Glomerular endothelial cell (primary cell): ENCODE measurements at places on chromosomes 6 and 20.

DNA sequence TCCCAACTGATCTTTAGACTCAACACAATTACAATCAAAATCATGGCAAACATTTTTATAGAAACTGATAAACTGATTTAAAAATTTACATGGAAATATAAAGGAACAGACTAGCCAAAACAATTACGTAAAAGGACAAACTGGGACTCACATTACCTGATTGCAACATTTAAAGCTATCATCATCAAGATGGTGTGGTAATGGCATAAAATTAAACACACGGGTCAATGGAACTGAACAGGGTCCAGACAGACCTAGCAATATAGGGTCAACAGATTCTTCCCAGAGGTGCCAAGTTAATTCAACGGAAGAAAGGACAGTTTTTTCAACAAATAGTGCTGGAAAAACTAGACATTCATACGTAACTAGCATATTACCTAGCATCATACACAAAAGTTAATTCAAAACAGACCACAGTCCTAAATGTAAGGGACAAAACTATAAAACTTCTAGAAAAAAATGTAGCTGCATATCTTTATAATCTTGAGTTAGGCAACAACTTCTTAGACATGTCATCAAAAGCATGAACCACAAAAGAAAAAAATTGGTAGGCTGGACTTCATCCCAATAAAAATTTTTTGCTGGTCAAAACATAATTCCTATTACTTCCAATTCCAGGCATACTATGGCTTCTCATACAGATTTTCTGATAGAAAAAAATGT lies 147.4 kb upstream of the BEND6 start:
- DNase-seq: no peak

DNA sequence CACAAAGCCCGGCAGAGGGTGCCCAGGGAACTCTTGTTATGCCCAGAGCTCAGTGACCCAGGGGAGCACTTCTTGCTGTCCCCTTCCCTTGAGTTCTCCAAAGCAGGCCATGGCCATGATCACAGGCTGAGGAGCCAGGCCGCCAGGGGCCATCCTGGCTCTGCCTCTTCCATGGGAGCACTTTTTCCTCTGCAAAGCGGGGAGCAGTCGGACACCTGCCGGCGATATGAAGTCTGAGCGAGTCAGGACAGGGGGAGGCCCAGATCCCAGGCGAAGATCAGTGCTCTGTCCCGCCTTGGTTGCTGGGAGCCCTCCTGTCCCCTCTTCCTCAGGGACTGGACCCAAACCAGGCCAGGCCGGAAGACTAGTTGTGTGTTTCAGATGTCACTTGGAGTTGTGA lies 67.9 kb downstream of the TCP11 start:
- DNase-seq: no peak

DNA sequence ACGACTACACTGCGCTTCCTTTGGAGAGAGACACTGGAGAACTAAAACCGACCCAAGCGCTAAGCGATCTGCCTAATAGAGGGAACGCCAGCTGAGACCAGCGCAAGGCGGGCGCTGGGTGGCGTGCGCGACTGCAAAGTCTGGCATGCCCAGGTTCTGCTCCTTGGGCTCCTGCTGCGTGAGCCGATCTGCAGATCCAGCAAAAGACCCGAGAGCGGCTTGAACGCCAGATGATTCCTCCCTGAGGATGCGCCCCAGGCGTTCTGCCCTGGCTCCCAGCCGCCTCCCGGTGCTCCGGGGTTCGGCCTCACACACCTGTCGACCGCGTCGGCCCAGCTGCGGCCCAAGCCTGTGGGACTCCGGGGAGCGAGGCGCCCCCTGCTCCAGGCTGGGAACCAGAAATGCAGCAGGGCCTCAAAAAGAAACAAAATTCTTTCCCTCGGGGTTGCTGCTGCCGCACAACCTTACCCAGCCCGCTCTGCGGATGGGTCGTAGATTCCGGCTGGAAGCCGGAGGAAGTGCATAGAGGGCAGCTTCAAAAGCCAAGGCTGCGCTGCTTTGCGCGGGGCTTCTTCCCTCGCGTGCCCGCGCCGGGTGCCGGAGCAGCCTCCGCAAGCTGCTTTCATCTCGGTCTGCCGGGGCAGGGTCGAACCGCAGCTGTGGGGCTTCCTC lies 17.9 kb upstream of the PRDM13 start:
- no peak for DNase-seq

DNA sequence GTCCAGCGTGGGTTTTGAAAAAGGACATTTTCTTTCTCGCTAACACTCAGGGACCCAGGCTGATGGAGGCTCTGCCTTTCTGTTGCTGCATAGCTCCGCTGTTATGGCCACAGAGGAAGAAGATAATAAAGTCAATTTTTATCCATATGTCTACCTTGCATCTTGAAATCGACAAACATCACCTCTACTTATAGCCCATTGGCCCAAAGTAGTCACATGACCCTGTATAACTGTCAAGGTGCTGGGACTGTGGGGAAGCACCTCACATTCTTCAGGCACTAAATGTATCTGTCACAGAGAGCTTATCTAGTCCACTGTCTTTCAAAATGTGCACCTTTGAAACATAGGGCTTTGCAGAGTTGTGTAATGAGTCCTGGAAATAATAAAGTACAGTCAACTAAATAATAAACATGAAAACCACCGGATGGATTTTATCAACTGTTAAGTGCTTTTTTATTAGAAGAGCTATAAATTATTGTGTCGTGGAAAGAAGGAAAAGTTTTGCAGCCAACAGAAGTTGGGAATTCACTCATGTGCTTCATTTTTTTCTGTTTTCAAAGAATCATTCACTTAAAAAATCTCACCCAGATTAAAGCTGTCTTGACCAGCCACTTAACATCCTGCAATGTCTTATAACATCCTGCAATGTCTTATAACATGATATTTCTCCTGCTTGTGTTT lies 47.7 kb upstream of the RCAN2 start:
- no peak for DNase-seq

DNA sequence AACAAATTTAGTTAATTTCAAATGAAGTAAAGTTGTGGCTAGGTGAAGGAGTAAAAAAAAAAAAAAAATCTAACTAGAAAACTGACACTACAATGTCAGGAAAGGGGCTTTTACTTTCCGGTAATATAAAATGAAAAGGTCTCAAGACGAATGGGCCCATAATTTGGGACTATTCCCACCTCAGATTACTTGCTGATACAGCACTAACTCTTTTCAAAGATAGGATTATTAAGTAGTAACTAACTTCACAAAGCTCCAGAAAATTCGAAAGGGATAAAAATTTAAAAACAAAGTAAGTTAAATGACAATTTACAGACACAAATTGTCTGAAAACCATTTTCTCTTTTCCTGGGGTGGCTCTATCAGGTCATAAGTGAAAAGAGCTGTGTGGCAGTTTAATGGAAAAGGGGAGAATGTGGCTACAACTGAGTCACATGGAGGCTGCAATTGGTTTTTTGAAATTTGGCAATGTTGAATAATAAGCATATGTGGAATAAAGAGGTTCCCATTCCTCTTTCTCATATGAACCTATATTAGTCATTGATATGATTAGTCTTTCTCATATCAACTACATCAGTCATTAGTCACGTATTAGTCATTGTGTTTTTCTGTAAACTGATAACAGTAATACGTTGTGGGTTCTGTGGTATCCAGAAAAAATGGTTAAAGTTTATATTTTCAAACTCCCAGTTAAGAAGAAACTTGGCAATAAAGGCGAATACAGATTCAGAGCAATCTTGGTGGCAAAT lies 78.0 kb downstream of the RWDD2A start:
- DNase-seq: peak; percentile 42

GRCh38 chr6:36285797-36286196 lies 15.9 kb downstream of the PNPLA1 start:
- DNase-seq: no peak

DNA sequence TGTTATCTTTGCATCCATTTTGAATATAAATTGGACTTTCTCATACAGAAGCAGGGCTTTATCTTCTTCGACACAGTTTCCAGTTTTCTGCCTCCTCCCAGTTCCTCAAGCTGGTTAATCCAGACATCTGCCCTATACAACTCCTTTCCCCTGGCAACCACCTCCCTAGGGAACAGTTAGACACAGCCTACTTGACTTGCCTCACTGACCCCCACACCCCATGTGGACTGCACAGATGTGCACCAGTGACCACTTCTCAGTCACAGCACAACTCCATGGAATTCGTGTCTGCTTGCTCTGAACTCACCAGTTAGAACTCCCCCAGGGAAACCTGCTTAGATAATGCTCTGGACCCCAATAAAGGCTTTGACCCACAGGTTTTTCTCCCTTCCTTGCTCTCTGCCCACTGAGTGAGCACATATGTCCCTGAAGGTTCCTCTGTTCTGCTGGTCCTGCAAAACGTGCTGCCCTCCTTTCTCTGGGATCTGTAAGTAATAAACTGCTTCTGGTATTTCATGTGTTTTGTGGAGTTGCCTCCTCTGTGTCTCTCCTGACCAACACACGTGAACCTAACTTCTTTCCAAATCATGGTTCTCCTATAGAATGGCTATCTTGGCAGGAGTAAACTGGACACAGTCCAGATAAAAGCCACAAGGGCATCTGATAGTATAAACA lies 351.2 kb downstream of the CD83 start:
- no peak for DNase-seq

- DNase-seq: no peak
Observed at GRCh38 chr6:106059331-106059730, 26.8 kb upstream of the PRDM1 start.

DNA sequence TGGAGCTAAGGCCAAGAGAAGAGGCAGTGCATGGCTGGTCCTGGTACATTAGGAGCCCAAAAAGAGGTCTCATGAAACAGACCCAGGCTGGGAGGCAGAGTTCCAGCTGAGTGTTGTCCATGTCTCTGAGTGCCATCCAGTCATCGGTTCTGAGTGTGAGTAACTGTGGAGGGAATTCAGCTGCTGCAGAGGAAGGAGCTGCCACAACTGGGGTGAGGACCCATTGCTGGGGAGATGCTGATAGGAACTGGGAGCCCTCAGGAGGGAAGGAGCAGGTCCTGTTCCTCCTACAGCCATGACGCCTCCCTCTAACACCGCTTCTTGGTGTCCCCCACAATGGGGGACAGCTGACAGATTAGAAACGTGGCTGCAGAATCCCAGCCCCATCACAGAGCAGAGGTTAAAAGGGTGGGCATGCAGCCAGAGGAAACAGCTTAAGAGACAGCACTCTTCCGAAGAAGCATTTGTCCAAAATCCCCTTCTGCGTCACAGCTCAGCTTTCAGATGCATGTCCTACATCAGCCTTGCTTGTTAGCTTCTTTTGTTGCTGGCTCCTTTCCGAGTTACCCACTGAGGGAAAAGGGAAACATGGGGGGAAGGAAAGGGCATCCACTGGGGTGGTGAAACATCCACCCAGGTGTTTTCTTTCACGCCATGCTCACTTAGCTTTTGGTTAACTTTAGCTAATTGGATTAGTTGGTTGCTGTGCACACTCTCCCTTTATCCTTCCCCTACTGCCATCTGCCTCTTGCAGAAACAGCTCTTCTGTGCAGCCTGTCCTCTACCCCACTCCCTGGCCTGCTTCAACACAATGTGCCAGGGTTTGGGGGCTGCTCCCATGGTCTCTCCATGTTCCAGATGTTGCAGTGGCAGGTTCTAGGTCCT lies 239.2 kb downstream of the SYNDIG1 start:
- no peak for DNase-seq

DNA sequence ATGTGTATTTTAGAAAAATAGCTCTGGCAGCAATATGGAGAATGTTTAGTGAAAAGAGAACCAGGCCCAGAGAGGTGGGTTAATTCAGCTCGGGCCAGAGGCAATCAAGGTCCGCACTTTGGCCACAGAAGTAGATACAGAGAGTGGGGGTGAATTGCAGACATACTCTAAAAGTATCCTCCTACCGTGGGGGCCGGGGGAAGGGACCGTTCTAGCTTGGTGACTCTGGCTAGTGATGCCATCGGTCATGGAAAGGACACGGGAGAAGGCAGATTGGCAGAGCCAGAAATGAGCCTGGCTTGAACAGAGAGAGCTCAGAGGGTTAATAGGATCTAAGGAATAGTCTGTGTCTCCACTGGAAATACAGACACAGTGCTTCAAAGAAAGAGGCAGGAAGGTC lies 173.1 kb downstream of the MTHFD1L start:
- DNase-seq: no peak

GRCh38 chr6:83594941-83595340 lies 82.6 kb downstream of the PRSS35 start:
- DNase-seq: no peak

DNA sequence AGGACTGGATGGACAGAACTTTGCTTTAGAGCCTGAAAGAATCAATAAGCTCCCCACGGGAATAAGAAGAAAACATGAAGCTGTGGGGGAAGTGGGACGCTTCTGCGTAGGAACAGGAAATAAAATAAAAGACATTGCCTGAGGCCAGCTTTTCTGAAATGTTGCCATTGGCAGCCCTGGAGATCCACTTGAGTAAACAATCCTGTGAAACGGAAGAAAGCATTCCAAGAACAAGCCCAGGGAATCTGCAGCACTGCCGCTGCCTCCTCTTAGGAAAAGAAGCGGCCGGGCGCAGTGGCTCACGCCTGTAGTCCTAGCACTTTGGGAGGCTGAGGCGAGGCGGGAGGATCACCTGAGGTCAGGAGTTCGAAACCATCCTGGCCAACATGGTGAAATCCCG lies 182.3 kb upstream of the RALGAPA2 start:
- DNase-seq: no peak

DNA sequence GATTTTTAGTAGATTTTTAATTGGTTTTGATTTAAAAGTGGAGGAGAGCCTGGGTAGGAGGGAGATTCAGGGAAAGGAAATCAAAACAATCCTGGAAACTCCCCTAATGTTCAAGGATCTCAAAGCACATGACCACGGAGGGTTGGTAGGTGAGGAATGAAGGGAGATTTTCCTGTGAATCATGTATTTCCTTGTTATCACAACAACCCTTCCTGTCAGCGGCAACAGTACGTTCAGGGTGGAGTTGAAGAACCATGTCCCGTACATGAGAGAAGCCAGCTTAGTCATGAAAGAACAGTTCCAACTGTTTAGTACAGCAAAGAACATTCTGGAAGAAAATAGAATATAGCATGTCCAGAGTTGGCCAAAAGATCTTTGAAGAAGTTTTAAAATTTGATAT lies 79.4 kb upstream of the SCAF8 start:
- DNase-seq: peak; percentile 94

DNA sequence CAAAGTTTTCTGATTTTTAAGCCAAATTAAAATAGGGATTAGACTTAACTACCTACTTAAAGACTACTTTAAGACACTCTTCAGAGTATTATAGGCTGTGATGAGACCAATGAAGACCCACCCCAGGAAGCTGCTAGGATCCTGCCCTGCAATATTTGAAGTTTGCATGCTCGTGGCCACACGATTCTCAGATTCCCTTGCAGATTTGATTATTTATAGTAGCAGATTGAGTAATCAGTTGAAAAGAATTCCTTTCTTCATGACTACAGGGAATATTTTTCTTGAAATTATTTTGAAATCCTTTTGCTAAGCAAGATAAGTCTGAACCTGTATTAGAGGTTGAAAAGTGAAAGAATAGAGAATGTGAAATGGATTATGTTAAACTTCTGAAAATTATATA lies 122.3 kb downstream of the B3GAT2 start:
- DNase-seq: no peak

- no peak for DNase-seq
Observed at GRCh38 chr6:37343248-37343647, 10.5 kb upstream of the RNF8 start.

DNA sequence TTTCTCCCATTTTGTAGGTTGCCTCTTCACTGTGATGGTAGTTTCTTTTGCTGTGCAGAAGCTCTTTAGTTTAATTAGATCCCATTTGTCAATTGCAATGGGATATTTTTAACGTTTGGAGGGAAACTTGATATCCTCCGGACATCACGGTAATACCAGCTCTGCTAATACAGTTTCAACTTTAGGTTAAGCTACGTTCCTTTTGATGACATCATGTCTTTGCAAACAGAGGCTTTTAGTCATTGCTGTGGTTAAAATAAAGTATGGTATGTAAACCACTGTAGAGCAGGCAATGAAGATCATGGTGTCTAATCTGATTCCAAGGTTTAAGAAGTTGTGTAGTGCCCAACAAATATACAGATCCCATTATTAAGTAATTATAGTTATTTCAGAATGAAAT lies 168.0 kb upstream of the CHD6 start:
- DNase-seq: no peak
